ENCODE measurements at places on chromosomes 13 and 19.

- peak; percentile 63 for DNase-seq
Observed at GRCh38 chr13:33968520-33969507, 150.9 kb downstream of the RFC3 start.

DNA sequence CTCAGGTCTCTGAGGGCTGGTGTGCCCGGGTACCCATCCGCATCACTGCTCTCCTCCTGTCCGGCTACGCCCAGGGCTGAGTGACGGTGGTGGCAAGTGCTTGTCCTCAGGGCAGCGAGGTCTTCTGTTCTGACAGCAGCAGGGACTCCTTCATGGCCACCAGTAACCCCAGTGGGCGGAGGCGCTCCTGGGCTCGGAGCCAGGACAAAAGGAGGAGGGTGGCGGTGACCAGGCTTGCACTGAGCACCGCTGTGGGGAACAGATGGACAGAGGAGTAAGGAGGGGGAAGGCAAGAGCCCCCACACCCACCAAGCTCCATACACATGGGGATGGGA, 5.8 kb downstream of the CD320 start:
- peak; percentile 66 for DNase-seq

DNA sequence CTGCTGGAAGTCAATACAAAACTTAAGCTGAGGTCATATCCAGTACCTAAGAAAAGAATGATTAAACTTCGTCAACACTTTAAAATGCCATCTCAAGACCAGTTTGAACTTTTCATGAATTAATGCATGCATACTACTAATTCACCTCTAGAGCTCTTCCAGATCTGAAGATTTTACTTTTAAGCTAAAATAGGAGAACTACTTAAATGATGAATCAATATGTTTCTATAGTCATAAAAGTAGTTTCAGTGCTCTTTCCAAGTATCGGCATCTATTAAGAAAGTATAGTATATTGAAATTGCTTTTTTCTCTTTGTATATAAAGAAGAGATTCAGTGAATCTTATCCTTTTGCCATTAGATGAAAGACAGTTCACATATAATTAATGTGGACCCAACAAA, 1123.9 kb downstream of the PCDH9 start:
- no peak for DNase-seq

DNA sequence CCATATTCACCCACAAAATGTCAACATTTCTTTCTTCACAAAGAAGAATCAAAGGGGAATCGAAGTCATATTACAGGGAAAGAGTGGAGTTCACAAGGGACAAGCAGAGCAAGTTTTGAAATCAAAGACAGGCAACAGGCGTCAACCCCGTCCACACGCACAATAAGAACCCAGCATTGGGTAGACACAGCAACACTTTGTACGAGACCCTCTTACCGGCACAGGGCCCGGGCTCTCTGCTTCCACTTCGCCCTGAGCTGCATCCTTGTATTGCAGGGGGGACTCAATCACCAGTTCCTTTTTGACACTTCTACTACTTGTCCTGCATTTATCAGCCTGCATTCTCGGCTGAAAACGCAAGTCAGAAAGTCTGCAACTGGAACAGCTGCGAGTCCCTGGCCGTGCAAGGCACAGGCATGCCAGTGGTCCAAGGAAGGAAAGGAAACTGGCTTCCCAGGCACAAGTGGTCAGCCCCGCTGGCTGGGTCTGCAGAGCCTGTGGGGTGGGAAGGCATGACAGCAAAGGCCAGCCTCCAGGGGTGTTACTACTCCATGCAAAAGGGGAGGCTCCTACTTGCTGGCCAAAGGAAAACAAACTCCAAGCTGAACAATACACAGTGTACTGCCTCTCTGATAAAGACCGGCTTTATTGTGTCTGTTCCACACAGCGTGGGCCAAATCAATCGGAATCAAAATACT, at the start of gene DOCK9:
TSS of gene DOCK9 (minus strand) at position 497 of the 698 bp plus-strand sequence. CDS start at position 342, 155 bp downstream.
- DNase-seq: no peak

DNA sequence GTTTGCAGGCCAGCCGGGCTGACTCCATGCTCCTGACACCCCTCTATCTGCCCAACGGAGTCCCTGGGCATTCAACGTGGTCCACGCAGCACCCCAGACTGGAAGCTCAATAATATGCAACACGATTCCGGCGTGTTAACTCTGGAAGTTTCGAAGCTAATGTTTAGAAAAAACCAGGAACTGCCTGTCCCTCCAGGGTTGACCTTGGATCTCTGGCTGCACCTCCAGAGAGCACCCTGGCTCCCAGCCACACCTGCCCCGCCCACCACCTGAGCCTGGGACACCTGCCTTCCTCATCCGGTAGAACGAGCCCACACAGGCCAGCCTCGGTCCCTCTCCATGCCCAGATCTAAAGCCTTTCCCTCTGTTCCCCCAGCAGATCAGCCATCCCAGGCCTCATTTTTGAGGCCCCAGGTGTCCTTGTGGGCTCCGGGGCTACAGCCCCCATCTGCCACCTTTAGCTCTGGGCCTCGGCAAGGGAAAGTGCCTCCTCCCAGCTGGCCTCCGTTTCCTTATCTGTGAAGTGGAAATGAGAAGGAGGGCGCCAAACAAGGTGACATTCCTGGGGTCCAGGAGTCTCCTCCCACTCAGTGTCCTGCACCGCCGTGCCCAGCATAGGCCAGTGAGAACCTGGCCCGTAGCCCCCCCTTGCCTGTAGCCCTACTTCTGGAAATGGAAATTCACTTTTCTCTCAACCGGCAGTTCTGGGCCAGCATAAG, 38.7 kb downstream of the KLF2 start:
- peak; percentile 93 for DNase-seq

DNA sequence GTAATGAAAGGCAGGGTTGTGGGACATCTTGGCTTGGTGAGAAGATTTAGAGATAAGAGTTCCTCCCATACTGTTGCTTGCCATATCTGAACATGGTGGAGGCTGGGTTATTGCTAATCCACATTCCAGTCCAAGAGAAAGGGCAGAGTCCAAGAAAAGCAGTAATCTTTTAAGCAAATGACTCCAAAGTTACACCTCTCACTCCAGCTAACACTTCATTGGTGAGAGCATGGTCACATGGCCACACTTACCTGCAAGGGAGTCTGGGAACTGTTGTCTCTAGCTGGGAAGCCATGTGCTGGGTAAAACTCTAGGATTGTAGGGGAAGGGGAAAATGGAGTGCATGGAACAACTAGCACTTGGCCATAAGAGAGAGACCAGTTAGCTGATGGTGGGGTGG, 5.6 kb downstream of the C19orf81 start:
- DNase-seq: no peak

- DNase-seq: peak; percentile 18
Observed at GRCh38 chr13:111845621-111846351, 221.2 kb upstream of the SOX1 start.

GRCh38 chr19:45515807-45516401, 8.6 kb downstream of the VASP start:
- DNase-seq: no peak

DNA sequence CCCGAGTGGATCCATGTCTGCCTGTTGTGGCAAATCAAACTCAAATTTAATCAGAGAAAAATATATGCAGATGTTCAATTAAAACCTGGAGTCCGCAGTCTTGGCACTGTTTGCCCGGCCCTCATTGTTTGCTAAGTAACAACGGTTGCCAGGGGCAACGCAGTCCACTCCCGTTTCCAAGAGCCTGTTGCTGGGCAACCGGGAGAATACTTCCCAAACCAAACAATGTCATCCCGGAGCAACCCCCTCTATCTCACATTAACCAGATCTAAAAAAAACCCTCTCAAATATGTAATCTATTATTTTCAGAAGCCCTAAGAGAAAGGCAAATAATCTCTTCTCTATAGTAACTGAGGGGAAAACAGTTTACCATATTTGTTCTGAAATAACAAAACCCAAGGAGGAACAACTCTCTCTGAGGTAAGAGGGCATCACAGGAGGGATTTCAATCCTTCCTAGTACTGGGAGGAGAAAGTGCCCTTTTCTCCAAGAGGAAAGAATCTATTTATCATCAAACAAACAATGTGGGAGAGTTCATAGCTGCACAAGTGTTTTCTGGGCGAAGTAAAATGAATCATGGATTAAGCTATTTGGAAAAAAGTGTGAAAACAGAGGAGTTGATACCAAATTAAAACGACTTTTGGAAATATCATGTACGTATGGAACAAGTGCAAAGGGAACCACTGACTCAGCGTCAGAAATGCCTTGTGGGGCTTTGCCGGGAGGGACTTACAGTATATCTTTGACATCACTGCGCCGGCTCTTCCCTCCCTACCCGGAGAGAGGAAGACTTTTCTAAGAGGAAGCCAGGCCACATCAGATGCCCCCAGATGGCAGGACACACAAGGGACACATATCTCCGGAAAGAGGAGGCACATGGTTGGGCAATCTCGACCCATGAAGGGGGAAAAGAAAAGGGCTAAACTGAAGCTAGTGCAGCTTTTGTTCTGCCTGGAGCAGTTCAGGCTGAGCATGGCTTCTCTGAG, 43.3 kb downstream of the RFX2 start:
- peak; percentile 93 for DNase-seq

GRCh38 chr19:35459414-35460082, 11.5 kb downstream of the FFAR2 start:
- DNase-seq: peak; percentile 88

- DNase-seq: no peak
Observed at GRCh38 chr13:73833325-73834070, 300.7 kb downstream of the KLF12 start.

GRCh38 chr13:87235621-87236020, 435.6 kb upstream of the SLITRK5 start:
- DNase-seq: no peak

DNA sequence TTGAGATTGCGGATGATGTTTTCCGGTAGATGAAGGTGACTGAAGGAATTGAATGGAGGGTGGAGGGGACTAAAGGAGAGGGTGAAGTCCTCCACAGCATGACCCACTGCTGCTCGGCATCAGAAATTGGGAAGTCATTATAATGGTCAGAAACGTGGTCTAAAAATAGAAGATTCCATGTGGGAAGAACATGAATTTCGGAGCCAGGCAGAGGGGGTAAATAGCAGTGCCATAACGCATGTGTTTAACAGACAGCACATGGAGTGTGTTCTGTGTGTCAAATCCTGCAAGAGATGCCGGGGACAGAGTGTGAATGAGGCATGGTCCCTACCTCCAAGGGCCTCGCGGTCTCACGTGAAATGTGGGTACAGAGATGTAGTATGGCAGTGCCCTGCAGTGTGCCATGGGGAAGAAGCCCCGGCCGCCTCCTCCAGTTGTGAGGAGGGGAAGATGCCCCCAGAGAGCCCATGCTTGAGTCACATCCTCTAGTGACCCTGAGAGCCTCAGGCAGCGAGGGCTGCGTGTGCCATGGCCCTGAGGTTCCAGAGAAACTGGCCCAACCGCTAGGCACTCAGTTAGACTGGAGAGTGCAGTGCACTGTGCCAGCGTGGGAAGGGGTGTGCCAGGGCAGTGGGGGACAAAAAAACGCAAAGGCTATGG, 106.1 kb downstream of the COL4A2 start:
- no peak for DNase-seq

DNA sequence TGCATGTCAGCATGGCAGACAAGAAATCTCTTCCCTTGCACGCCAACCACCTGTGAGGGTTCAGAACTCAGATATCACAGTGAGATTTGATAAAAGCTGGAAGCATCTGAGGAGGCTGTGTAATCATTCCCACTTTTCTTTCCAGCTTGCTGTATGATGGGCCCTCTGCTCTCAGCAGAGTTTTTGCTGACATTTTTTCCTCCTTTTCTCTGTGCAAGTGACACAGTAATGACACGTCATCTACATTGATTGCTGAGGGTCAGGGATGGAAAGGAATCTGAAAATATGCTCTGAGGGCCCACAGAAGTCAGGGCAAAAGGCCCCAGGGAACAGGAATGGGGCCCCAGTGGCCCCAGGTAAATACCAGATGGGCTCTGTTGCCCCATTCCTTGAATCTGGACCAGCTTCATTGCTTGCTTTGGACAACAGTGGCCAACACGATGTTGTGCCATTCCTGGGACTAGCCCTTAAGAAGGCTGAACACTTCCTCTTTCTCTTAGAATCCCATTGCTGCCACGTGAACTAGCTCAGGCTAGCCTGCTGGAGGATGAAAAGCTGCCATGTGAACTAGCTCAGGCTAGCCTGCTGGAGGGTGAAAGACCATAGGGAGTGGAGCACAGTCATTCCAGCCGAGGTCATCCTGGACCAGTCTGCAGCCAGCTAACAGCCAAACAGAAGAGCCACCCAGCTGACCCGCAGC, 68.2 kb downstream of the CACNA1A start:
- DNase-seq: no peak

DNA sequence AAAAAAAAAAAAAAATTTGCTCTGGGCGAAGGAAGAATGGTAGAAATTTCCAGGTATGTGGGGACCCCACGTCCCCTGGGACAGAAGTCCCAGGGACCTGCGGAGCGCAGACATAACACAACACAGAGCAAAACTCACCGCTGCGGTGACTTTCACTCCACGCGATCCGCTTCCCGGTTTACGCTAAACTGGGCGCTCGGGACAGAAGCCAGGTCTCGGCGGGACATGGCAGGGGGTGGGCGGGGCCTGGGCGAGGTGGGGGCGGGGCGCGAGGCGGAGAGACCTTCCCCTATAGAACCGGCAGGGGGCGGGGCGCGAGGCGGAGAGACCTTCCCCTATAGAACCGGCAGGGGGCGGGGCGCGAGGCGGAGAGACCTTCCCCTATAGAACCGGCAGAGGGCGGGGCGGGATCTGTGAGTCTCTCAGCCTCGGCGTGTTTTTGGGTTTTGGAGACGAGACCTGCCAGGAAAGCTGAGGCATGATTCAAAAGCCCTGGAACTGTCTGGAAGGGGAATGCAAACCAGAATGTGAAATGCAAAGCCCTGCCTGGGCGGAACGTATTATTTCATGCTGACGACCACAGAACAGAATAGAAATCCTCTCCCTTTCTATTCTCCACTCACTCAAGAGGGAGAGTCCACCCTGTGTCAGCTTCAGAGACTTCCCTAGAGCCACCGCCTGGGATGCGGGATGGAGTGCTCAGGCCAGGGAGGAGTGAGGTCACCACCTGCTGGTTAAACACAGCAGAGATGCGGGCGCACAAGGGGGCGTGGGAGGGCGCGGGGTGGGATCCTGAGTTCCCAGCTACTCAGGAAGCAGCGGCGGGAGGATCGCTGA, 20.2 kb upstream of the ERVV-1 start:
- DNase-seq: peak; percentile 66

DNA sequence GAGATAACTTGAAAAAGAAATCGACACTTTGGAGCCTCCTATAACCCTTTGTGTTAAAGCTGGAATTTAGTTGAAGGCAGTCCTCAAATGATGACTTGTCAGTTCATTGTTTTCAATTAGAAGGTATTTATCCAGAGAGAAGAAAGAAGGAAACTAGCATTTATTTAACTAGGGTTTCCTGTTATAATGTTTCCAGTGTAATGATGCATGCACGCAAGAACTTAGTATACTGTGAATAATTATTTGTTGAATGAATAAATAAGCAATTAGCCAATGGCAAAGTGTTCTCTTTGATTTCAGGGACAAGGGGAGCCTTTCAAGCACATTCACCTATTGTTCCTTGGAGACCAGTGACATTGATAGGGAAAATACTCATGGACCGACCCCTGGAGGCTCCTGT, 307.4 kb downstream of the KLF5 start:
- DNase-seq: no peak

- DNase-seq: no peak
Observed at GRCh38 chr19:31976775-31977536, 368.5 kb upstream of the ZNF507 start.

DNA sequence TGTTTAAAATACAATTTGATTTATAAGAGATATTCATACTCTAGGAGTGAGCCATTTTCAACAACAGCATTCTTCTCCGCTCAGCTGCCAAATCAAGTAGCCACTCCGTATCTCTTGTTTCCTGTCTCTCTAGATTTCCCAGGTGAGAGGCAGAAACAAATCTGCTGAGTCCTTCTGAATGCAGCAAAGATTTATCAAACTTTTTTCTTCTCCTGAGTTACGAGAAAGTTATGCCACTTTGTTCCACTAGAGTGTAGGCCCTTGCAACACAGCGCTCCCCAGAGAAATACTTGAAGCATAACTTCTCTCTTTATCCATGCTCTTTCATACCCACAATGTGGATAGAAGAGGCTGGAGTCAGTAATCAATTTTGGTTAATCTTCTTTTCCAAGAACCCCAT, 1960.8 kb downstream of the OLFM4 start:
- DNase-seq: no peak
